ENCODE measurements at places on chromosomes 7 and 10.

- DNase-seq = no peak
These were observed 18.0 kb downstream of the SLC25A13 start for GRCh38 chr7:96303686-96304443.

DNA sequence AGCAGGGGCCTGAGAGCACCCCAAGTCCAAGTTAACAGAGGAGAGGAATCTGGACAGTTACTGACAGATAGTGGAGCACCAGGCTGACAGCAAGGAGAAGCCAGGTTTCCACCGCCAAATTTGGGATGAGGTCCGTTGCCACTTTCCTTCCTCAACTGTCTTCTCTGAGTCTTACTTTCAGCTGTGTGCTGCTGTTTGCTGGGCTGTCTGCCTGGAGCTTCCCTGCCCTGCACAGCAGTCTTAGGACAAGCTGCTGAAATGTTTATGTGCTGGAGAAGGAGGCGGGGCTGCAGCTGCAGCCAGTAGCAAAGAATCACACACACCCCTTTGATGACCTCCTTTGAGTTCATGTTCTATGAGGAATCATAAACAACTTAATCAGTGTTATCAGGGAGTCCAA lies 17.4 kb upstream of the CYP3A7 start:
- no peak for DNase-seq

DNA sequence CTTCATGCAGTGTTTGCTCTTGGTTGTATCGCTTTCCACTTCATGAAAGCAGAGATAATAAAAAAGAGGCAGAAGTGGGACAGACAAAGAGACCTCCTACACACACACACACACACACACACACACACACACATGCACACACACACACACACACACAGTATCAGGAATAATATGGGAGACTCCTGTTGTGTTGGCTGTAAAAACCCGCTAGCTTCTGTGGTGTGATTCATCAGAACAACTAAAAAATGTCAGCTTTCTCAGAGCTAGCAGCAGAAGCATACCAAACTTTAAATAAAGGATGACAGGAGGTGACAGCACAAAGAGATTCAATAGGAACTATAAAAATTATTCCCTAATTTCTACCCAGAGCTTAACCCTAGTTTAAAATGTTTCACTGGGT lies 148.2 kb upstream of the LRRTM3 start:
- DNase-seq = no peak

DNA sequence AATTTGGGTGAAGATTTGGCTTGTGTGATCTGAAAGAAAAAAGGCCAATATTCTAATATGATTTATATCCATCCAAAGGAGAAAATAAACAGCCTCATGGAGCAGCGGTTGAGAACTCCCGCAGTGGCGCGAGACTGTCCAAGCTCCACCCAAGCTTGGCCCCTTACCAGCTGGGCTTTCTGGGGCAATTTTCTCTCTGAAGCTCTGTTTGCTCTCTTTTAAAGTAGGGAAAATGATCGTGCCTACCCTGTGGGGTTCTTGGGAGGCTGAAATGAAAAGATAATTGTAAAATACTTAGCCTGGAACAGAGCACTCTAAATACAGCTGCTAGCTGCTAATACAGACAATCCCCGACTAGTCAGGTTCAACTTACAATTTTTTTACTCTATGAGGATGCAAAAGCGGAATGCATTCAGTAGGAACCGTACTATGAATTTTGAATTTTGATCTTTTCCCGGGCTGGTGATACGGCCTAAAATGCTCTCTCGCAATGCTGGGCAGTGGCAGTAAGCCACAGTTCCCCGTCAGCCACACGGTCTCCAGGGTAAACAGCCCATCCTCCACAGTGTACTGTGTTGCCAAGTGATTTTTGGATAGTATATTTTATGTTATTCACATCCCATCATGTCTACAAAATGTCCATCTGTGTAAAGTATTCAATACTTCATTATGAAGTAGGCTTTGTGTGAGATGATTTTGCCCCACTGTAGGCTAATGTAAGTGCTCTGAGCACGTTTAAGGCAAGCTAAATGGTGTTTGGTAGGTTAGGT lies 137.7 kb downstream of the CHN2 start:
- DNase-seq = no peak

DNA sequence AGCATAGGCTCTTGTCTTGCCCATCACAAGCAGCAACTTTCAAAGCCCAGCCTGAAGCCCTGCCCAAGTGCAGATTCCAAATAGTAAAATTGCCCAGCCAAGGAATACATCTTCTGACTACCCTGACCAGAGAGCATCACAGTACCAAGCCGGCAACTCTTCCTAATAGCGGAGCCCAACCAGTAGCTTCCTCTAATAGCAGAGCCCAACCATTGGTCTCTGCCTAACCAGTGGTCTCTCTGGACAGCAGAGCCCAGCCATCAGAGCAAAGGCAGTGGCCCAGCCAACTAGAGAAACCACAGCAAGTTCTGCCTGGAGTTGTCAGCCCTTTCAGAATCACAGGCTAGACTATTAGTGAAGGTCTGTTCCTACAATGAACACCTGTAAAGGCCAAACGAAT lies 285.6 kb downstream of the HGF start:
- DNase-seq = no peak

DNA sequence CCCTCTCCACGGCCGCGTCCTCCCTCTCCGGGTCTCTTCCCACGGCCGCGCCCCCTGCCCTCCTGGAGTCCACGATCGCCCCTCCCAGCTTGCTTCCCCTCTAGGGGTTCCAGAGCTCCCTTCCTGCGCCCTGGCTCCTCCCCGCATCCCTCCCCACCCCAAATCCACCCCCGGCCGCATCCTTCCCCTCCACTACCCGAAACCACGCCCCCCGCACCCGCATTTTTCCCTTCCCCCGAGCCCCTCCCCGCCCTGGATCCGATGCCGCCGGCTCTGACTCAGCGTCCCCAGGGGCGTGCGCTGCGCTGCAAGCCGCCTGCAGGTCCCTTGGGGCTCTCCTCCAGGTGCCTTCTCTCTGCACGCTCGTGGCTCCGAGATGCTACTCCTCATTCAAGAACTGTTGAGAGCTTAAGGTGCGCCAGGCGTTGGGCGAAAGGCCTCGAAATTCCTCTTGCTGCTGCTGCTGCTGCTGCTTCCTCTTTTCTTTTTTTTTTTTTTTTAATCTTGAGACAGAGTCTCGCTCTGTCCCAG lies 372 bp upstream of the TMEM130 start:
- DNase-seq = peak; percentile 81

GRCh38 chr7:101764221-101764620 lies 53.2 kb upstream of the CUX1 start:
- no peak for DNase-seq

DNA sequence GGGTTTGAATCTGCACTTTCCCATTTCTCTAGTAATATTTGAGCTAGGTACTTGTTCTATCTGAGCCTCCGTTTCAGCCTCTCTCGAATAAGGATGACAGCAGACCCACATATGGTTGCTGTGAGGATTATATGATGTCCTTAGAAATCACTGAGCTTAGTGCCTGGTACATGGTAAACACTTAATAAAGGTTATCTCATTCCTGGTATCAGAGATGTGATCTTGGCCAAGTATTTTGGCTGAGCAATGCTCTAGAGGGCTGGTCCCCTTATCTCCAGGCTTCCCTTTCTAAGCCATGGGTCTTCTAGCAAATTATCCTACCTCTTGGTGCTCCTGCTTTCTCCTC lies 407 bp upstream of the MKRN1 start:
- no peak for DNase-seq

- no peak for DNase-seq
These were observed 572.5 kb downstream of the POM121L12 start for GRCh38 chr7:53607961-53608360.

DNA sequence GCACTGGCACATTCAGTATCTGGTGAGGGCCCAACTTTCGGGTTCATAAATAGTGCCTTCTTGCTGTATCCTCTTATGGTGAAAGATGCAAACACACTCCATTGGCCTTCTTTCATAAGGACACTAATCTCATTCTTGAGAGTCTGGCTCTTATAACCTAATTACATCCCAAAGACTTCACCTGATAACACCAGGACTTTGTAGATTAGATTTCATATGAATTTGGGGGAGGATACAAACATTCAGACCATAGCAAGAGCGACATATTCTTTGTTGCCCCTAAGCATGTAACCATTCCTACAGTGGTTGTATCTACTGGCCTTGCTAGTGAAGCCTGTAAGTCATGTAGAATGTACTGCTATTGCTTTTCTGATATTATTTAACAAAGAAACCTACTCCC lies 525.2 kb downstream of the GFRA1 start:
- DNase-seq = no peak

GRCh38 chr10:1142596-1142995 lies 86.4 kb downstream of the WDR37 start:
- no peak for DNase-seq

GRCh38 chr7:98081319-98081718 lies 25.3 kb upstream of the LMTK2 start:
- no peak for DNase-seq

DNA sequence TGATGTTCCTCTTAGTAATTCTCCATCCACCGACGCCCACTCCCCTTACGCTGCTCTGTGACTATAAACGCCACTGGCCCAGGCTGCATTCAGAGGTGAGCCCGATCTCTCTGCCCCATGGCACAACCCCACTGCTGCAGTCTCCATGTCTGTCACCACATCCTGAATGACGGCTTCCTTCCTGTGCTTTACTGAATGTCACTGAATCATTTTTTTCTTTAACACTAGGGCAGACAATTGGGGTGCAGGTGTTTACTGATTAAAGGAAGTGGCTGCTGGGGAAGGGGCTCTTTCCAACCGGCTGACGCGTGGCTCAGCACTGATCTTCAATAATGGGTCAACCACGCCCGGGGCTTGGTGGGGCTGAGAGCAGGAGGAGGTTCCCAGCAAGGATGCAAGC lies 208.3 kb downstream of the USP6NL start:
- DNase-seq = peak; percentile 32

DNA sequence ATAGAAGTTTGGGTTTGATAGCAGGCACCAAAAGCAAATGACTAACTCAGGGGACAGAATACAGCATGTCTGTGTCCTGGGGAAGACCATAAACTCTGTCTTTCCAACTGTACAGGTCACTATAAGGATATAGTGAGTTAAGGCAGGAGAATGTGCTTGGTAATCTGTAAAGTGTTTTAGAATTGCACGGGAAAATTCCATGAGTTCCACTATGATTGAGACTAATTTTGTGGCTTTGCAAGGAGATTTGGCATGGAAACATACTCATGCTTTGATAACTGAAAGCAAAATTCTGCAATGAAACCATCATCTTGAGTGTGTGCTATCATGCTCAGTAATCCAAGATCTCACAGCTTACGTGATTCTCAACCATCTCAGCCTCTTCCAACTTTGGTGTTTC lies 152.6 kb downstream of the PKD1L1 start:
- no peak for DNase-seq

- DNase-seq = no peak
These were observed 42.6 kb downstream of the SEM1 start for GRCh38 chr7:96667026-96667425.

DNA sequence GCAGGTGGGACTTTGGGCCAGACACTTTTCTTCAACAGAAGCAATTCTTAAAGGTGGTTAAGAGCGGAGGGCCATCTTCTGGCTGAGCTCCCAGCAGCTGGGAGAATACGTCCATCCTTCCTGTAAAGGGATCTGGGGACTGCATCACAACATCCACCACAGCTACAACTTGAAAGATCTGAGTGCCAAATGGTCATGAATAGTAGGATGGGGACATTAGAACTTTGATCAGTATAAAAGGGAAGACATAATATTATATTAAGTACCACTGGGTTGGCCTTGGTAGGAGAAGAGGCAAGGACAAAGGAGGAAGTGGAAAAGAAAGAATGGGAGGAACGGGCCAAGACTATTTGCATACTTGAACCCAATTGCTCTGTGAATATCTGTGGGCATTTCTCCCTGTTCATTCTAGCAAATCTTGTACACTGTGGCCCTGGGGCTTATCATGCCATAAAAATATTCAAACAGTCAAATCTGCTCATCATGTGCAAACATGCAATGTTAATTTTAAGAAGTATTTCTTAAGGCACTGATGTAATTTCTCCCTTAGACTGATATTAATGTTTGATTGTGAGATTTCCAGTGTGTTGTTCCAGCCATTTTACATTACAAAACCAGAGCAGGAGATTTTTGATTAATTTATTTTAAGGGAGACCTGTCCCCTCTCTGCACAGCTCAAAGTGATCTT lies 65.5 kb upstream of the CREB5 start:
- DNase-seq = no peak

GRCh38 chr7:113142385-113143119 lies 24.2 kb upstream of the SMIM30 start:
- DNase-seq = no peak

GRCh38 chr10:7036951-7037350 lies 373.9 kb downstream of the SFMBT2 start:
- DNase-seq = no peak

GRCh38 chr7:99141841-99142726 lies 1.8 kb downstream of the SMURF1 start:
- peak; percentile 32 for DNase-seq

DNA sequence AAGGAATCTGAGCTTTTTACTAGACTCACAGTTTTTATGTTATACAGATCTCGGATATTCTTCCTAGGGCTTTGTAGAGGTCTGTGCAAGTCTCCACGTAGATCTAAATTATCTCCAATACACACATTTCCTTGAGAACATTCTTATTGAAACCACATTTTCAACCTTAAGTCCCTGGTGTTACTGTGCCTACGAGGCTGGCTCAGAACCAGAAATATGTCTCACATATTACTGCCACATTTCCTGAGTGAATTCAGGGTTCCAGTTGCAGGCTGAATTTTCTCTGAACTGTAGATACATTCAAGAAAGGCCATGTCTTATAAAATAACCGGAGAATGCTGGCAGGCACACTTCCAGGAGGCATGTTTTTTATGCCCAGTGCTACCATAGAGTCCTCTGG lies 46.5 kb downstream of the INHBA start:
- DNase-seq = no peak

GRCh38 chr10:70779088-70779487 lies 6.1 kb downstream of the TBATA start:
- no peak for DNase-seq

DNA sequence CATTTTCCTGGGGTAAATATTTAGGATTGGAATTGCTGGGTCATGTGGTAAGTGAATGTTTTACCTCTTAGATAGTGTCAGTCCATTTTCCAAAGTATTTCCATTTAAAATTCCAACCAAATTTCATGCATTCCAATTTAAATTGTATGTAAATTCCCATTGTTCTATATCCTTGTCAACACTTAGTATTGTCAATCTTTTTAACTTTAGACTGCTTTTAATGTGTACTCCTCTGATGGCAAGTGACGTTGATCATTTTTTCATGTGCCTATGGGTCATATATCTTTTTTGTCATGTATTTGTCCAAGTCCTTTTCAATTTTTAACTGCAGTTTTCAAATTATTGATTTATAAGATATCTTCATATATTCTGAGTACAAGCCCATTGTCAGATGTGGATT lies 80.8 kb upstream of the FAM20C start:
- DNase-seq = no peak

GRCh38 chr10:47347303-47347675 lies 874 bp upstream of the RBP3 start:
- DNase-seq = no peak

- no peak for DNase-seq
These were observed 6.8 kb downstream of the MET start for GRCh38 chr7:116678780-116679179.

DNA sequence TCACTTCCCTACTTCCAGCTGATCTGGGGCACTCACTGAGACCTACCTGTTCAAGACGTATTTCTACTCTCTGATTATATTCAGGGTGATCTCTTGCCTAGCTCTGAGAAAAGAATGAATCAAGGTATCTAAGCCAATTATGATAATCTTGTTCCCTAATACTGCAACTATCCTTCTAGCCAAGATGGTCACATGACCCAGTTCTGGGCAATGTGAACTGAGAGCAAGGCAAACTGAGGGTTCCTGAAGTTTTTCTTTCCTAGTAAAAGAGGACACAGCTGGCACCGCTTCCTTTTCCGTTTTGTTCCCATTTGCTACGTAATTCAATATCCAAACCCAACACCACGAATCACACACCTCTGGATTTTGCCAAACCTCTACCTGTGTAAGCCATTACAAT lies 5.9 kb upstream of the GPAM start:
- DNase-seq = no peak
